Stimulated activated CD4-positive, alpha-beta T cell treated with anti-CD3 and anti-CD28 coated beads, Interleukin-4, amount 100 ng/mL, for 1 hour (primary cell): ENCODE measurements at places on chromosomes 6 and 20.

- no peak for DNase-seq
Measured at GRCh38 chr6:14692208-14692607, 553.7 kb upstream of the JARID2 start.

GRCh38 chr20:56955680-56956079 lies 310.8 kb downstream of the BMP7 start:
- no peak for DNase-seq

DNA sequence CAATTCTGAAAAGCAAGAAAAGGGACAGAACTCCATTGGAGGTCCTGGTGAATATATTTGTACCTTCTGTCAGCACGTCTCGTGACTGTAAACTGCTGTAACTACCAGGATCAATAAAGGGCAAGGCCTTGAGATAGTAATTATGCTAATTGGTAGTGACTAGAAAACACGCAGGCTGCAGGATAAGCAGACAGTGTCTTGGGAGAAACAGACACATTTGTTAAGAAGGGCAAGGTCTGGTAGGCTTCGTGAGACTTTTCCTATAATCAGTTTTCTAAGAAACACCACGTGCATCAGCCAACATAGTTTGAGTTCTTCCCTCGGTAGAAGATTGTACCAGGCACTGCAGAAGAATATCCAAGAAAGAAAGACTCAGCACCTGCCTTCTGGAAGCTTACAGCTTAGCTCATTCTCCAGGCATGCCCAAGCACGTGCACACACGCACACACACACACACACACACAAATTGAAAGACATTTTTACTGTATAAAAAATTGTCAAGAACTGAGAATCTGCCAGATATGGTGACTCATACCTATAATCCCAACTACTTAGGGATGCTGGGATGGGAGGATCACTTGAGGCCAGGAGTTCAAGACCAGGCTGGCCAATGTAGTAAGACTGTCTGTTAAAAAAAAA lies 167.0 kb upstream of the SASH1 start:
- no peak for DNase-seq

DNA sequence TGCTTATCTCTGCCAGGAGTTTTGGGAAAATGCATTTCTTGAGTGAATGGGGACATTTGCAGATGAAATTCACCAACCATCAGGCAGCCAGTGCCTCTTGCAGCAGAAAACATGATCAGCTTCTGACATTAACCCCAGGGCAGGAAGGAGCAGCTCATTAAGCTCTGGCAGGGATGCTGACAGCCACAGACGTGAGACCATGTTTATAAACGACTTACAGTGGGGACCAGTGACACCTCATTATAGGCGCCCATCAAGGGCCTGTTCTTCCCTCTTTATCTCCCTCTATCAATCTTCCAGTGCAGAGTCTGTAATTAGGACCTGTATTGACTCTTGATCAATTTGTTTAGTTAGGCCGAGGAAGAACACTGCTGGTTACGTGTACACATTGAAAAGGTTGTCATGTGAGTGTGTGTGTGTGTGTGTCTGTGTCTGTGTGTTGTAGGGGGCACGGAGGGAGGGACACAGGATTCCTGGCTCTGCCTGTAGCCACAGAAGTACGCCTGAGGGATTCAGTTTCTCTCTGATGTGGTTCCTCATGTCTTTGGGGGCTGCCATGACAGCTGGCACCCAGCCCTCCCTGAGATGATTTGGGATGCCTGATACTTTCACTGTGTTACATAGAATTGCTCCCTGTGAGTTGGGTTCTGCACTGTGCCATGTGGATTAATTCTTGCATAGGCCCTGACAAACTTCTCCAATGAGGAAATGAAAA lies 428.4 kb upstream of the CHD6 start:
- DNase-seq: no peak

DNA sequence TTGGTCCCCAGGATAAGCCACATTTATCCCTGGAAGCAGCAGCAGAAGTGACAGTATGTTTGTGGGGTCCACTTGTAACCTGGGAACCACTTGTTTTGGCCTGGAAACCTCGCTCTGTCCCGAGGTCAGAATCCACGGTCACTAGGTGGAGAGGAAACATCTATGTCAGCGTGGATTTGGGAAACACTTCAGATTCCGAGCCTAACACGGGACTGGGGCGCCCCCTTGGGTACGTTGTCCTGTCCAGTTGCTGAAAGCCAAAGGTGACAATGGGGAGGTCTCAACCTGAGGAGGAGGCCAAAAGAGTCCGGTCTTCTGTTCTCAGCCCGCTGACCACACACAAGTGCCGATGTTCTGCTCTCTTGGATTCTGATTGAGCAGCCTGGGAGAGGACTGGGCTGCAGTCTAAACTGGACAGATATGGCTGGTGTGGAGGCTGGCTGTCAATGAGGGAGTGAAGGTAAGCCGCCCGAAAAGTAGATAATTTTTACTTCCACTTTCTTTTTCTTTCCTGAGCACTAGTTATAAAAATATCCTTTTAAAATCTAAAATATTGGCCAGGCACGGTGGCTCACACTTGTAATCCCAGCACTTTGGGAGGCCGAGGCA lies 4.9 kb upstream of the ZFP57 start:
- DNase-seq: no peak
